H4 (cell line): ENCODE measurements at places on chromosomes 13 and 19.

- DNase-seq, result no peak
Measured at GRCh38 chr19:6731822-6732221, 5.6 kb downstream of the GPR108 start.

GRCh38 chr19:5434970-5435641 is 20.1 kb upstream of the ZNRF4 start:
- peak; percentile 80 for DNase-seq

- no peak for DNase-seq
Measured at GRCh38 chr13:41520660-41521630, 63.6 kb downstream of the RGCC start.

GRCh38 chr19:41412953-41413352 is 14.2 kb downstream of the B3GNT8 start:
- DNase-seq, result no peak
